ENCODE measurements at places on chromosomes 7 and 10.

GRCh38 chr7:41886262-41886900 lies 183.5 kb upstream of the INHBA start:
- no peak for DNase-seq

DNA sequence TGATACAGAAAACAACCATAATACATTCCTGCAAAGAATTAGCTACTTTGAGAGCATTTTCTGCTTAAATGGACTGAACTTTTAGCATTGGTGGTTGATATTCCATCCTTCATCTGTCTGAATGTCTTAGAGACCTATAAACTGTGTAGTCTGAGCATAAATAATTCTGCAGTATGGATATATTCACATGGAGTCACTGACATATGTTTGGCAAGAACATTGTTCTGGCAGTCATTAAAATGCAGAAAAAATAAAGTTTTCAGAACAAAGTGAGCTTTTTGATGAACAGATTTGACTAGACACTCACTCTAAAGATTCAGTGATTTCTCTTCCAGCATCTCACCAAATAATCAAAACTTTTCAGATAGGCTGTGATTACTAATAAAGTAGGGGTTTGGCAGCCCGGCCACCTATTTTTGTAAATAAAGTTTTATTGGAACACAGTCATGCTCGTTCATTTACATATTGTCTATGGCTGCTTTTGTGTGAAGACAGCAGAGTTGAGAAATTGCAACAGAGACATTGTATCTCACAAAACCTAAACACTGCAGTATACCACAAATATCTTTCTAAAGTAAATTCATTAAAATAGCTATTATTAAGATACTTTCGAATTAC lies 44.1 kb upstream of the RAPGEF5 start:
- DNase-seq, result no peak

- DNase-seq, result no peak
Observed at GRCh38 chr7:99380823-99381663, 6.5 kb downstream of the ARPC1B start.

DNA sequence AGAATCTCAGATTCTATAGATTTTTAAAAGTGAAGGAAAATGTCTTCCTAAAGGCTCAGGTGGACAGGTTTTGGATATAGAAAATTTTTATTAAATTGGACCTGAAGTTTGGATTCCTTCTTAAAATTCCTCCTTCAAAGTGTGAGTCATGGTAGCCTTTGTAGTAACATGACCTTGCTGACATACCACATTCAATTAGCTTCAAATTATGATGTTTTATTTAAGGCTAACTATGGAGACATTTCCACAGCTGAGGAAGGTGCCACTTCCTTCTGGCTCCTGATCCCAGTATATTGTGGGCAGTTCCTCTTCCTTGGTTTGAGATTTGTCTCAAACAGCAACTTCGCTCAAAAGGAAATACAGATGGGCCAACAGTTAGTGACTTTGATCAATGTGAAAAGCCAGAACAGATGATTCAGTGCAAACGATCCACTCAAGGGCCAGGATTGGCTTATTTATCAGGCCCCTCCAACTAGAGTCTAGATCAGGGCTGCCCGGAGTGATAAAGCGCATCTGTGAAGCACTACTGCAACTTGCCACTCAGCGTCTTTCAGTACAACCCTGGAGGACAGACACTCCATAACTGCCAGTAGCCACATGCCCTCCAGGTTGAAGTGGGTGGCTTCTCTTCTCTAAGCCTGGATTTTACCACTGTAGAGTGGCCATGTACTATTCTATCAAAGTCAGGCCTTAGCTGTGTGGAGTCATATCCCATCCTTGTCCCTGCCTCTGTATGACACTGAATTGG lies 573.5 kb downstream of the KIF20B start:
- DNase-seq, result no peak

- DNase-seq, result no peak
Observed at GRCh38 chr10:71761541-71762113, 11.7 kb downstream of the VSIR start.

GRCh38 chr7:35652124-35652523 lies 42.8 kb downstream of the HERPUD2 start:
- no peak for DNase-seq

DNA sequence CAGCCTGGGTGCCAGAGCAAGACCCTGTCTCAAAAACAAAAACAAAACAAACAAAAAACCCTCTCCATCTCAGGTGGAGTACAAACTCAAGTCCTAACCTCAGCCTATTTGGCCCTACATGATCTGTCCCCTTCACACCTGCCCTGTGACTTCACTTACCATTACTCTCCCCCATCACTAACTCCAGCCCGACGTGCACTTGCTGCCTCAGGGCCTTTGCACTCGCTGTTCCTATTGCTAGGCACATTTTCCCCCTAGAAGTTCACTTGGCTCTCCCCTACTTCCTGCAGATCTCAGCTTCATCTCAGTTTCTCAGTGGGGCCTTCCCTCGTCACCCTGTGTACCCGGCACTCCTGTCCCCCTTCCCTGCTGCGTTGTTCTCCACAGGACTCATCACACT lies 8.5 kb upstream of the LRMDA start:
- DNase-seq, result no peak

- DNase-seq, result peak; percentile 4
Observed at GRCh38 chr10:77974396-77975074, 48.0 kb upstream of the DLG5 start.

- peak; percentile 81 for DNase-seq
Observed at GRCh38 chr10:114876602-114877300, 55.2 kb downstream of the FHIP2A start.

DNA sequence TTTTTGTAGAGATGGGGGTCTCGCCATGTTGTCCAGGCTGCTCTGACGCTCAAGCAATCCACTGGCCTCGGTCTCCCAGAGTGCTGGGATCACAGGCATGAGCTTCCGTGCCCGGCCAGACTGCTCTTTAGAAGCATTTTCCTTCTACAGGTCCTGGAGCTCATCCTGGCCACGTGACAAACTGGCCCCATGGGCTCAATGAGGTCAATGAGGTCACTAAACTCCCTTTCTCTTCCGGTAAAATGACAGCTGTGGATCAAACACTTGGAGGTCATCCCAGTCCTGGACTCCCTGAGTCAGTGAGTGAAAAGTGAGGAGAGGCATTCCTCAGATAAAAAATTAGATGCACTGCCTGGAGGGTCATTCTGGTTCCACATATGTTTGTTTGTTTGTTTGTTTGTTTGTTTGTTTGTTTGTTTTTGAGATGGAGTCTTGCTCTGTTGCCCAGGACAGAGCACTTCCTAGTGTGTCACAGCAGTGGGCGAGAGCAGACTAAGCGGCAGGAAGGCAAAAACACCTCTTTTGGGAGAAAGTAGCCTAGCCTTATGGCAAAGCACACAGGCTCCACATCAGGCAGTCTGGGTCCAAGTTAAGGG lies 134.9 kb downstream of the TNS3 start:
- no peak for DNase-seq

DNA sequence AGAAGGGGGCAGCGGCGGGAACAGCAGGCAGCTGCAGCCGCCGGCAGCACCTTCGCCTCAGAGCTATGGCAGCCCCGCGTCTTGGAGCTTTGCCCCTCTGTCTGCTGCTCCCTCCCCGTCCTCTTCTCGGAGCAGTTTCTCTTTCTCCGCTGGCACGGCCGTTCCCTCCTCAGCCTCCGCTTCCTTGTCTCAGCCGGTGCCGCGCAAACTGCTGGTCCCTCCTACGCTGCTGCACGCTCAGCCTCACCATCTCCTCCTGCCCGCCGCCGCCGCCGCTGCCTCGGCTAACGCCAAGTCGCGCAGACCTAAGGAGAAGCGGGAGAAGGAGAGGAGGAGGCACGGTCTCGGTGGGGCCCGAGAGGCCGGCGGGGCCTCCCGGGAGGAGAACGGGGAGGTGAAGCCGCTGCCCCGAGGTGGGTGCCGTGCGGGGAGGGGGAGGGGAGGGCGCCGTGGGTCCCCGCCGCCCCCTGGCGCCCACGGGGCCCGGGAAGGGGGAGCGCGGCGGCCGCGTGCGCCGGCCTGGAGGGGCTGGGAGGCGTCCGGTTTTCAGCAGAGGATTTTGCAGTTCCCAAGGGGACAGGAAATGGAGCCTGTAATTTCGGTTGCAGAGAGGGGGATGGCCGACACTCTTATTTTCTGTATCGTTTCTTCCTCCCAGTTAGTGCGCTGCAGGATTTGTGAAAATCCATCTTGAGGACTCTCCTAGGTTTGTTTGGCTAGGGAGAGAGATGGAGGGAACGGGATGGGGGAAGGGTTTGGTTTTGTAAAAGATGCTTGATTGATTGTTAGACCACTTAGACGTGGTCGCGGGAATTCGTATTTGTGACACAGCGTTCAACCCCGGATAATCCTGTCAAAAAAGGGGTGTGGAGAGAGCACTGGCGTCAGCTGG lies 630 bp downstream of the RSBN1L start:
- peak; percentile 47 for DNase-seq

- no peak for DNase-seq
Observed at GRCh38 chr7:141992156-141992555, 3.5 kb upstream of the MGAM start.

Data from NCI-H510A treated with DMSO at 0.1 percent for 48 hours (cell line).